Right ventricle myocardium superior (tissue), 1 donor: ENCODE measurements at places on chromosomes 5 and 9. TPM values are rescaled to one million over a fixed set of nuclear protein-coding genes. Genes with fewer than 3 reads are reported as not detected.
A peak's percentile ranks its signal among the peaks of the same experiment; 100 is the strongest.

DNA sequence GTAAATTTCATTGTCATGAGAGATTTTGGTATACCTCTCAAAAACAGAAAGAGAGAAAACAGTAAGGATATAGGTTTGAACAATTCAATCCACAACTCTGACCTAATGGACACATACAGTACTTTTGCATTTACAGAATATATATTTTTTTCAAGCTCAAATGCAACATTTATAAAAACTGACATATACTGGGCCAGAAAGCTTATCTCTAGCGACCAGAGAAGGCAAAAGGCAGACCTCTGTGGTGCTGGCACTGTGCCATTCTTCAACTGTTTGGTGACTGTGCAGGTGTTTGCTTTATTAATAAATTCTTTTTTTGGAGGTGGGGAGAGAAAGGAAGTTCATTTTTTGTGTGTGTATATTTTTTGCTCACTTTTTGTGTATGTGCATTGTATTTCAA is 6.0 kb upstream of the PLAC8L1 start:
- DNase-seq, result no peak

- DNase-seq, result no peak
These were observed 15.0 kb upstream of the LVRN start for GRCh38 chr5:115947260-115947659.

- DNase-seq, result no peak
These were observed 113.5 kb downstream of the FEM1C start for GRCh38 chr5:115431116-115431515.

DNA sequence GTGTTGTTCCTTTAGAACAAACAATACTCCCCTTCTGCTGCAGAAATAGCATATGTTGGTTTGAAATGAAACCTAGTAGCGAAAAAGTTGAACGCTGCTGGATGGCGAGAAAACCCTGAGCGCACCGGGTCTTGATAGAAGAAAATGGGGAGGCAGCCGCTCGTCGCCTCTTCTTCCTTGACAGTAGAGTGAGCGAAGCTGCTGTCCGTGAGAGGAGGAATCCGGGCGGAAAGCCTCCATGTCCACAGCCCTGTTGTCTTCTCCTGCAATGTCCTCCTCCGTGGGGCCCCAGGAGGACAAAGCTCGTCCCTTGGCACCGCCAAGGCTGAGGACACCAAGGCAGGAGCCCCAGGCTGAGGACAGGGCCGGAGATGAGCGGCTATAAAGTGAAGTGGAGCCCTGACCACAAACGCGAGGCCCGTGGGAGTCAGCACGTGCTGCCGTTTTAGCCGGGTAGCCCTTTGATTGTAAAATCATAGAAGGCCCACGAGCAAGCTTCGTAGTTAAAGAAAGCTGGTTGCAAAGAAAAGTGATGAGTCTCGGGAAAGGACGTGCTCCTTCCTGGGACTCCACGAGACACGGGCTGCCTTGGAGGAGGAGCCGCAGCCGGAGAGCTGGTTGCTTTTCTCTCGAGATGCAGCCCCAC is 35.6 kb downstream of the MRPL36 start:
- peak; percentile 28 for DNase-seq

TMEM167A gene
- 39.9 TPM for total RNA-seq
